Hematopoietic multipotent progenitor cell treated with erythropoietin and hydrocortisone succinate and interleukin-3 and kit ligand, for 8 days (in vitro differentiated cells): ENCODE measurements at places on chromosomes 2 and 18.

- no peak for DNase-seq
These were observed 73.2 kb downstream of the ASB1 start for GRCh38 chr2:238499731-238500580.

- DNase-seq = no peak
These were observed 44.5 kb upstream of the KCNE4 start for GRCh38 chr2:223007531-223007930.

DNA sequence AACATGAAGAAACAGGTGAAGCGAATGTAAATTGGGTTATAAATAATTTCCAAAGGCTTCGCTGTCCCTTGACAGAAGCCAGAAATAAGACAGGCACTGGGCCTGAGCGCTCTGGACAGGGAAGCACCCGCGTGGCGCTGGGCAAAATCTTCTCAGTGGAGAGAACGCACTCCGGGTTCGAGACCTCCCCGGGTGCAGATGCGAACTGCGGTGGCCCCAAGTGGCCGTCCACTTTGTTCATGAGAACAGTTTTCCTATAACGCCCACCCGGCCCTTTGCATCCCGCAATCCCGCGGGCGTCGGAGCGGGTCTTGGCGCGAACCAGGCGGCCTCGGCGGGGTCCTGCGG, 651 bp upstream of the DPYSL5 start:
- DNase-seq = no peak

- no peak for DNase-seq
These were observed 18.4 kb downstream of the ZSCAN30 start for GRCh38 chr18:35271656-35272055.

GRCh38 chr2:134283661-134284060, 29.8 kb downstream of the MGAT5 start:
- DNase-seq = no peak

DNA sequence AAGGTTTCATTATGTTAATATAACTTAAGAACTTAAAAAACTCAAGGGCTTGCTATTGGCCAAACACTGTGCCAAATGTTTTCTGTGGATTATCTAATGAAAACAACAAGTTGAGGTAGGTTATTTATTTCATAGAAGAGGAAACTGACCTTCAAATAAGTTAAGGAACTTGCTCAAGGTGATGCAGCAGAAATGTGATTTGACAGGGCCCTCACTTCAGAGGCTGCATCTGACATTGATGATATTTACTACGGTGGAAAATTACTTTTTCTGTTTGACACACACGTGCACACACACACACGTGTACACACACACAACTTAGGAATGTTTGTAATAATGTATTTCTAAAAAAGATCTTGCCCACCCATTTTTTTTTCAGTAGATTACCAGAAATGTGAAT, 137.2 kb upstream of the CXCR4 start:
- DNase-seq = no peak

DNA sequence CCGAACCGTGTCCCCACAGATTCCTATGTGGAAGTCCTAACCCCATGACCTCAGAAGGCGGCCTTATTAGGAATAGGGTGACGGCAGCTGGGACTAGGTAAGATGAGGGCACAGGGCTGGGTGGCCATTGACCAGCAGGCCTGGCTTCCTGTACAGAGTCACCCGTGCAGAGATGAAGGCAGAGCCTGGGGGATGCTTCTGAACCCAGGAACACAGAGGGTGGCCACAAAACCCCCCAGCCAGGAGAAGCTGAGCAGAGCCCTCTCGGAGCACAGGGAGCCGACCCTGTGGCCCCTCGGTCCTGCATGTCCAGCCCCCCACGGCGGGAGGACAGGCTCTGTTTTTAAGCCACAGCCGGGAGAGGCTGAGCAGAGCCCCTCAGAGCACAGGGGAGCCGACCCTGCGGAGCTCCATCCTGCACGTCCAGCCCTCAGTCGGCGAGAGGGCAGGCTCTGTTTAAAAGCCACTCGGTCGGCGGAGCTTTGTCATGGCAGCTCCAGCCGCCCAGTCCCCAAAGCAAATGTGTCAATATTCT, 2.7 kb downstream of the PDCD1 start:
- DNase-seq = no peak

DNA sequence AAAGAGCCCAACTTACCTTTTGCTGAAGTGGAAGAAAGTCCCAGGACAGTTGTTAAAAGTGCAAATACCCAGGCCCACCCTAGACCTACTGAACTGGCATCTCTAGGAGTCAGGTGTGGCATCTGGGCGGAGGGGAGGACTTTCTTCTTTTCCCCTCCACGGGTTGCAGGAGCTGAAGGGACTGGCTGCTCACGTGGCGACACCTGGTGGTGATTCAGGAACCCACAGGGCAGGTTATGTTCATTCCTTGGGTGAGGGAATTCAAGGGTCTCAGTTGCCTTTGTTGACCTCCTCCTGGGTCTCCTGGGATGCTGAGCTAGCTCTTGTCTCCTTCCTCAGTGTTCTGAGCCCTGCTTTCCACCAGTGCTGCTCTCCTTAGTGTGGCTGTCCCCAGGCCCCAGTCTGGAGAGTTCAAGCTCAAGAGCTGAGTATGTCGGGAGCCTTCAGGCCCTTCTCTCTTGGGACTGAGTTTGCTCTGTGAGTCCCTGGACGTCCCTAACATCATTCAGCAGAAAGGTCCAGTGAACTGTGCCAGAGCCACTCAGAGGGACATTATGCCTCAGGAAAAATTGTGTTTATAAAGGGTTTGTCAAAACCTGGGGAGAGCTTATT, 56.9 kb downstream of the DYSF start:
- DNase-seq = peak; percentile 63

- DNase-seq = peak; percentile 95
These were observed 34.2 kb upstream of the NT5DC4 start for GRCh38 chr2:112686348-112687217.

- DNase-seq = no peak
These were observed 14.9 kb downstream of the ATOH8 start for GRCh38 chr2:85768713-85769112.

GRCh38 chr2:169997140-169997887, 170.1 kb downstream of the UBR3 start:
- DNase-seq = no peak

DNA sequence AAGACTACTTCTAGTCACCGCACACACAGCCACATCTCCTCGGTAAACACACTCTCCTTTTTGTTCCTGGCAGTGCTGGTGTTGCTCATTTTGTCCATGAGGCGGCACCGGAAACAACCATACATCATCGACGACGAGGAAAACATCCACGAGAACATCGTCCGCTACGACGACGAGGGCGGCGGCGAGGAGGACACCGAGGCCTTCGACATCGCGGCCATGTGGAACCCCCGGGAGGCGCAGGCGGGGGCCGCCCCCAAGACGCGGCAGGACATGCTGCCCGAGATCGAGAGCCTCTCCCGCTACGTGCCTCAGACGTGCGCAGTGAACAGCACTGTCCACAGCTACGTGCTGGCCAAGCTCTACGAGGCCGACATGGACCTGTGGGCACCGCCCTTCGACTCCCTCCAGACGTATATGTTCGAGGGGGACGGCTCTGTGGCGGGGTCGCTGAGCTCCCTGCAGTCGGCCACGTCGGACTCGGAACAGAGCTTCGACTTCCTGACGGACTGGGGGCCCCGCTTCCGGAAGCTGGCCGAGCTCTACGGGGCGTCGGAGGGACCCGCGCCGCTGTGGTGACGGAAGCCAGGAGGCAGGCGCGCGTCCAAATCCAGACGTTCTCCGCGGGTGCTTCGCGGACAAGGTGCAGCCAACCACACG, 221.0 kb downstream of the CDH20 start:
- DNase-seq = no peak

DNA sequence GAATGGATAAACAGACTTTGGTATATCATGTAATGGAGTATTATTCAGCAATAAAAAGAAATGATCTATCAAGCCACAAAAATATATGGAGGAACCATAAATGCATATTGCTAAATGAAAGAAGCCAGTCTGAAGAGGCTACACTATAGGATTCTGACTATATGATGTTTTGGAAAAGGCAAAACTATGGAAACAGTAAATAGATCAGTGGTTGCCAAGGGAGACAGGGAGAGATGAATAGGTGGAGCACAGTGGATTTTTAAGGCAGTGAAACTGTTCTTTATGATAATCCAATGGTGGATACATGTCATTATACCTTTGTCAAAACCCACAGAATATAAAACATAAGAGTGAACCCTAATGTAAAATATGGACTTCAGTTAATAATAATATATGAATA, 41.0 kb upstream of the SLC30A6 start:
- DNase-seq = no peak

DNA sequence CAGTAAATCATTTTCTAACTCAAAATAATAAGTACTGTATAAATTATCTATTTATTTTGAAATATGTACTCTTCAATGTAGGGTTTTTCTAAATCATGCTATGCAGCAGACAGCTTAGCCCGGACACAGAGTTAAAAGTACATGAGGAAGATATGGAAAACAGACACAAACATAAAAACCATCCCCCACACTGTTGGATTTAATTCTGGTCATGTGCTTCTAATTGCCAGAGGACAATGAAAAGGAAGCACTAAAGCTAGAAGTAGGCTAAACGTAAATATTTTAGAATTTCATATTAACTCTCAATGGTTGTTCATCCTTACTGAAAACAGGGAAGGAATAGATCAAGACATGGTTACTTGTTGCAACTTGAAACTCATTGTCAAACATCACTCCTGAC, 420.7 kb downstream of the ERBB4 start:
- DNase-seq = no peak

- DNase-seq = no peak
These were observed 119.3 kb downstream of the PRKCE start for GRCh38 chr2:45770811-45771210.

DNA sequence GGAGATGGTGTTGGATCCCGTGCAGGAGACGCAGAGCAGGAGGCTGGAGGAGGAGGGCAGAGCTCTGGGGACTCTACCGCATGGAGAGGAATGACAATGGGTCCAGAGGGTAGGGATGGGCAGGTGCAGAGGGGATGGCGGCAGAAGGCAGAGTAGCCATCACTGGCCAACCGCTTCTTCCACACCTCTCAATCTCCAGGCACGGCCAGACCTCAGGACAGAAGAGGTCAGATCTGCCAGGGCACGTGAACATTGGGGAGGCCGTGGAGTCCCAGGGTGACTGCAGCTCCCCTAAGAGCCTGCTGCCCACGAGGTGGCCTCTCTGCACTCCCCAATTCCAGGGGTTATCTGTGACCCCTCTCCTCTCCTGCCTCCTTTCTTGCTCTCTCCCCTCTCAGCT, 162.7 kb upstream of the HDAC4 start:
- DNase-seq = no peak

DNA sequence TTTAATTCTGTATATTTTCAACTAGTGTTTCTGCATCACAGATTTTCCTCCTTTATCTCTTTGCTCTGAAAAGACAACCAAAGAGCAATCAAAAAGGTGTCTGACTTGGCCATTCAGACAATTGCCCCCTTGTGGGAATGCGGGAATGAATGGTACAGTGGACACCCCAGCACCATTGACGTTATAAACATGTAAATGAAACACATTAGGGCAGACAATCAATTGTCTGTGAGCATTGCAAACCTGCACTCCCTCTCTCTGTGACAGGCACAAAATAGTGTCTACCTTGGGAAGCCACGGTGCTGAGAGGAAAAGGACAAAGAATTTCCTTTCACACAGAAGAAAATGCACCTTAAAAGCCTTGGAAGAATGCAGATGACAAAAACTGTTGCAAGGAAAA, 8.0 kb downstream of the ZEB2 start:
- DNase-seq = no peak

GRCh38 chr2:219997341-219997851, 370.0 kb downstream of the SLC4A3 start:
- peak; percentile 6 for DNase-seq

GRCh38 chr2:197952540-197953202, 148.3 kb downstream of the PLCL1 start:
- no peak for DNase-seq

GRCh38 chr2:363824-364470, 76.1 kb upstream of the ALKAL2 start:
- DNase-seq = no peak

DNA sequence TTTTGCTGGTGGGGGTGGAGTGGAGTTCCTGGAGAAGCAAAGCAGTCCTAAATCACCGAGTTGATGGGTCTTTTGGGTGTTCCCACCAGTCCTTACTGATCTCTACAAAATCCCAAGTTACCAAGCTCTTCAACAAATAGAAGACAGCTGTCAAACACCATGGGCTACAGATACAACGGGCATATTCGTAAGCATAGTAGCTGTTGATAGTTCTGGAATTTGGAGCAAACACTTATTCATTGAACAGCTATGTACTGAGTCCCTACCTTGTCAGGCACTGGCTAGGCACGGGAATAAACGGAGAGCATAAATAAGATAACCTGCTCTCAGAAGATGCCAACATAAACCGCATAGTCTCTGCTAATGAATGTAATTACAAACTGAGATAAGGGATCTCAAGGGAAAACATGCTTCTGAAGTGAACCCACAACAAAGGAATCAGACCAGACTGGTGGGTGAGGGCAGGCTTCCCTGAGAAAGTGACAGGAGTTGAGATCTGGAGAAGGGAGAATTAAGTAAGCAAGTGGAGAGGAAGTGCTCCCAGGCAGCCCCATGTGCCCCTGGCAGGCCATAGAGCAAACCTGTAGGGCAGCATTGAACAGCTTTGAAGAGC, 947 bp upstream of the ANKRD44 start:
- DNase-seq = no peak

- DNase-seq = no peak
These were observed 20.4 kb downstream of the MBP start for GRCh38 chr18:77111951-77112746.

- no peak for DNase-seq
These were observed 44.2 kb upstream of the ARL5A start for GRCh38 chr2:151872463-151872862.

DNA sequence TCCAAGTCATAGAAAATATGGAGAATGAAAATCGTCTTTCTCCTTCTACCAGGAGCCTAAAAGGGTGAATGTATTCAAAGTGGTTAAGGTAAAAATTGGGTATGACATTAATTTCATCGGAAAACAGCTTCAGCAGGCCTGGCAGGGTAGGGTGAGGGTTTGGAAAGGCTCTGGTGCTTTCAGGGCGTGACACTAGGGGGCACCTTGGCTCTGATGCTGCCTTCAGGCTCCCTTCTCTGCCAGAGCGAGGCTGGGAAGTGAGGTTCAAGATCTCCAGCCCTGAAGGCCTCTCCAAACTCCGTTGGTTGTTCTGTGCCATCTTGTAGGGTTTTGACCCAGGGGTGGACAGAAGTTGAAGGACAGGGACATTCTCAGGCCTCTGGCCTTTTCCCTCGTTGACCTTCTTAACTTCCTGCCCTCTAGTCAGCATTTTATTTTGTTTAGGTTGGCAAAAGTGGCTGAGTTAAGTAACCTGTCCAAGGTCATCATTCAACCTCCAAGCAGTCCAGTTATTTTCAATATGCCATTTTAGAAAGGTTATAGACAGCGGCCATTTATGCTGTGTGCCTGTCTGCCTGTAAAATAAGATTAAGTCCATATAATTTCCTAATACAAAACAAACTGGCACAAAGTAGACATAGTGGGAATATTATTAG, 40.3 kb downstream of the EML6 start:
- DNase-seq = peak; percentile 23

DNA sequence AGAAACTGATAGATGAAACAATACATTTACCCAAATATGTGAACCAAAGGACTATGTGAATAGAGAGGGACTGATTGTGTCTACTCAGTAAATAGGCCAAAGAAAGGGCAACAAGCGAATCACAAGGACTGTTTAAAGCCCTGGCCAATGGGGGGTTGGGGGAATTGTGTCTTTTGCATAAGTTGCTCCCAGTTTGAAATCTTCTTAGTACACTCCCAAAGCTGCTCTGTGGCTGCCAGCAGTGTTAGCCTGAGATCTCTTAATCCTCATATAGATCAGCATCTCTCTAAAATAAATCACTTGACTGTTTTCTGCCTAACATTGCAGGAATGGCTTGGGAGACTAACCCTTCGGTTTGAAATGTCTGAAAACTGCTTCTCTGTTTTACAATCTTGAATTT, 236.4 kb downstream of the PLCL1 start:
- no peak for DNase-seq
